GM13977 (cell line): ENCODE measurements at places on chromosomes 4 and X.

- no peak for DNase-seq
Observed at GRCh38 chr4:884259-884658, 47.9 kb downstream of the GAK start.

GRCh38 chr4:80322716-80323115, 12.8 kb upstream of the CFAP299 start:
- no peak for DNase-seq

DNA sequence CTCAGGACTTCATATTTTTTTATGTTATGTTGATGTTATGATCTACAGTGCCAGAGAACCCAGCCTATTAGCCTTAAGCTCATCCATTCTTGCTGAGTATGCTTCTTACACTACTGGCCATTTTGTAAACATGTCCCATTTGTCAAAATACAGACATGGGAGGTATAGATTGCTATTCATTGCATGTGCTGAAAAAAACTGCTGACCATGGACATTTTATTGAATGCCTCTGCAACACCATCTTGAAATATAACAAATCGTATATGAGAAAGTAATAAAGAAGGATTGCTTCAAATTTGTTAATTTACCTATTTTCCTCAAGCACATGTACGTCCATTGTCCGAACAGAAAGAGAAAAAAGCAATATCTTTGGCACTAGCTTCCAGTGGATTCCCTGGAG, 91.5 kb upstream of the FAM47A start:
- no peak for DNase-seq

DNA sequence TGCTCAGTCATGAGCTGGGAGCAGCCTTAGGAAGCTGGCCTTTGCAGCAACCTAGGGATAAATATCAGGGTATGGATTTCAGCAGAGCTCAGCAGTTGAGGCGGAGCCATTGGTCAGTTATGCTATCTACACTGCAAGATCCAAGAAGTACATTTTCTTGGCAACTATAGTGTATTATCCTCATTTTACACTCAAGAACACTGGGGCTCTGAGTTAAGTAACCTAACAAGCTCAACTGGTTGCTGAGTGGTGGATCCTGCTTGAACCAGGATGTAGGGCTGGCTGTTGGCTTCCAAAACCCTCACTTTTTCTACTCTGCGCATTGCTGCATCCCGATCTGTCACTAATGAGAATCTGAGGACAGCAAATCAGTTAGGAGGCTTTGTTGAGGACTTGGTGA, 1.5 kb upstream of the SCARB2 start:
- no peak for DNase-seq

DNA sequence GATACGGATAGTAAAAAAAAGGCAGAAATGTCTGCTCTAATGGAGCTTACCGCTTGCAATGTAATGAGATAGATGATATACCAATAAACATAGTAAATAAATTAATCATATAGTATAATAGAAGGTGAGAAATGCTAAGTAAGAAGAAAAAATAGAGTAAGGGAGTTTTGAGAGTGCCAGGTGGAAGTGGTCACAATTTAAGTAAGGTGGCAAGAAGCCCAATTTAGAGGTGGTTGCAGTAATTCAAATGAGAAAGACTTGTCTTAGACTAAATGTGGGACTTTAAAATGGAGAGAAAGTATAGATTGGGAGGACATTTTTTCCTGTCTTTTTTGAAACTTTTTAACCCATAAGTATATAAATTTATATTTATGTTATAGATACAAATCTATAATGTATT, 26.0 kb downstream of the TBC1D19 start:
- no peak for DNase-seq

DNA sequence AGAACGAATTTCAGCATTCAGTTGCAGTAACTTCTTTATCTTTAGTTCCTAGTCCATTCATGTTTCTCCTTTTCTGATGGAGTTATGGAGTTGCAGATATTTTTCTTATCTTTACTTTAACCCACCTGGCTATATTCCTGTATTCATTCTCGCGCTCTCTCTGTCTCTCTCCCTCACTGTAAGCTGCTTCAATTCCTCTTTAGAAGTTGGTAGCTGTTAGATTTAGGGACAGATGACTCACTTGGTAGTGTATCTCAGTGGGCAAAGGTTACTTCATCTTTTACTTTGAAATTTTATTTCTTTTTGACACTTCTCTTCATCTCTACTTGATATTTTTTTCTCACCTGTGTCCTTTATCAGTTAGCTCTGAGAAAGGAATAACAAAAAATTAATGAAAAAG, 49.6 kb upstream of the BRS3 start:
- DNase-seq = no peak

DNA sequence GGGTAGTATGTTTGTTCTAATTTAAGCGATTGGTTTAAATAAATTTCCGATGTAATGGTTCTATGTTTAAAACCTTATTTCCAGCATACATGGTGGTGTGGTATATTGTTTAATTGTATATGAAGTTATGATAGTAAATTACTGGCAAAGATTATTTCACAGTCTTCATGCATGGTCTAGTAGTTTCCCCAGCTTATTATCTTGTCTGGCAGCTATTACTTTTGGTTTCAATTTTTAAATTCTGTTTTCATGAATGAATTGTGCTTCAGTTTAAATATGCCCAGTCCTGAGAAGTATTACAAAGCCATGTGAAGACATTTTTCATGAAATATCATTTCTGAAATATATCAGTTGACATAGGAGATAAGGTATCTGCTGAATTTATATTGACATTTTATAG, 6.3 kb downstream of the ALG13 start:
- no peak for DNase-seq

GRCh38 chr4:76292730-76293129, 13.8 kb upstream of the STBD1 start:
- no peak for DNase-seq
